SW 1271 (cell line): ENCODE measurements at places on chromosomes 1 and 21.

- DNase-seq: no peak
These were observed 185.0 kb downstream of the HIVEP3 start for GRCh38 chr1:41733725-41734124.

- DNase-seq: peak; percentile 77
These were observed at the start of gene IER5 for GRCh38 chr1:181088079-181089016. TSS of gene IER5 (plus strand) at chr1:181088700. CDS start at chr1:181088903, 203 bp downstream.

DNA sequence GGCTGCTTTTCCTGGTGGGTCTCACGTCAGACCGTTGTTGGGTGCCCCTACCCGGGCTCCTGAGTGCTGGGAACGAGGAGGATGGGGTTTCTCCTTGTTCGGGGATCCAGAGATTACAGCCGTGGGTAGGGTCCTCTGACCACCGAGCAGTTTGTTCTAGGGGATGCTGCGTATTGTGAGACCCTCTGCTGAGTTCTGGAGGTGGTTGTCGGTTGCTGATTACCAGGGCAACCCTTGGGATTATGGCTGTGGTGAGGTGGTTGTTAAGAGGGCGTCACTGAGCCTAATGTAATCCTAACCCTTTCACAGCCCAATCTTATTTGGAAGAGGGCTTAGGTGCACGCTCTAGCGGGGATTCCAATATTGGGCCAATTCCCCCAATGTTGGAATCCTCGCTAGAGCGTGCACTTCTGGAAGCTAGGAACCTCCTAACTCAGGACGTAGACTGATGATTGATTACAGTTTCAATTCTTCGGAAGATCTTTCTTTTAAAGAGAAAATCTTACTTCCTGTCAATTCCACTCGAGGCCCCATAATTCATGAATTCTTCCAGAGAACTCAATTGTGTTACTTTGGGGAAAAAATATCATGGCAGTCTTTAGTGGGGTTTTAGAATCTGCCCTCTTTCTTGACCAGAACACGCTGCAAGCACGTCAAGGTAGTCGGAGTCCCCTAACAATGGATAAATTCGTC, 483 bp downstream of the TCEANC2 start:
- no peak for DNase-seq

DNA sequence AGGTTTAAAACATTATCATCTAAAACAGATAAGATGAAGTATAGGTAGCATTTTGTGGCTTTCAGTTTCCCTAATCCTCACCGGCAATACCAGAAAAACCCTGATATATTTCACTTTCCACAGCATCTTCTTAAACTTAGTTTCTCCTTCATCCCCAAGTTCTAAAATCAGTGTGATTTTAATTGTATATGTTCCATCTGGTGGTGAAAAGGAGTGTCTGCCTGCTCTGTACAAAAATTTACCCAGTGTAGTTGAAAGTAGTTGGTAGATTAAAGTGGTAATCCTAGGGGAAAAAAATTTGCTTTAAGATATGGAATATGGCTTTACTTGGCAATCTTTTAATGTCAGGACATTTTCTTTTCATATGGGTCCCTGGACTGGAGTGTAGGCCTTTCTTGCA, 74.3 kb downstream of the CEP350 start:
- DNase-seq: no peak

GRCh38 chr1:7670334-7671145, 100.6 kb upstream of the VAMP3 start:
- no peak for DNase-seq

GRCh38 chr1:61107638-61108037, 25.3 kb downstream of the NFIA start:
- no peak for DNase-seq

GRCh38 chr21:41761211-41761933, 5.5 kb downstream of the RIPK4 start:
- no peak for DNase-seq

- no peak for DNase-seq
These were observed 65.2 kb upstream of the TRABD2B start for GRCh38 chr1:48062353-48062752.

DNA sequence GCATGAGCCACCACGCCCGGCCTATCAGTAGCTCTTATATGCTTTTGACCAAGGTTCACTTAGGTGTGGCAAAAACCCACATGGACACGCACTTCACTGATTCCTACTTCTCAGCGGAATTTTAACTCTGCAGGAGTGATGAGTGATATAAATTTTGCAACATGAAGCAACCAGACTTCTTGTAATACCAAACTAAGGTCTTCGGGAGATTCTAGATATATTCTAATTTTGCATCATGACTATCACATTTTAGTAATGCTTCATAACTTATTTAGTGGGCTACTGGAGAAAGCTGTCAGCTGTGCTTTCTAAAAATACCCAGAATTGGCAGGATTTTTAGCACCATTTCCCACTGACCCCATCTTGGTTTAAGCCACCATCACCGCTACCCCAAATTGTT, 27.8 kb downstream of the RHCE start:
- no peak for DNase-seq

DNA sequence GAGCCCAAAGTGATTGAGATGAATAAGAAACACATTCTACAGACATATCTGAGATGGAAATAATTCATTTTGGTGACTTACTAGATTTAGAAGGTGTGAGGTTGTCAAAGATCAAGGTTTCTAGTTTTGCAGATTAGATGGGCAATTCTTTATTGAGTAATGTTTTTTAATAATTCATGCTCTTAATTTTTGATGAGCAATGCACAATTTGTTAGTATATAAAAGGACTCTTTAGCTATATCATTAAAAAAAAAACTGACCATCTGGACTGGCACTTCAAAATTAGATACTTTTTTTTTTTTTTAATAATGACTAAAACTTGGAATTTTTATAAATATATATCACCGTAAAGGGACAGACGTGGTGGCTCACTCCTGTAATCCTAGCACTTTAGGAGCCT, 63.9 kb downstream of the FMN2 start:
- no peak for DNase-seq
